ENCODE measurements at places on chromosomes 5 and 9. TPM values are rescaled to one million over a fixed set of nuclear protein-coding genes. Genes with fewer than 3 reads are reported as not detected.

GRCh38 chr5:115992848-115993350, 30.6 kb downstream of the LVRN start:
- H3K27ac ChIP-seq = no peak overlapping the region
- no peaks in the 10 kb centered on the region for H3K4me1 ChIP-seq
- DNase-seq = no peak

DNA sequence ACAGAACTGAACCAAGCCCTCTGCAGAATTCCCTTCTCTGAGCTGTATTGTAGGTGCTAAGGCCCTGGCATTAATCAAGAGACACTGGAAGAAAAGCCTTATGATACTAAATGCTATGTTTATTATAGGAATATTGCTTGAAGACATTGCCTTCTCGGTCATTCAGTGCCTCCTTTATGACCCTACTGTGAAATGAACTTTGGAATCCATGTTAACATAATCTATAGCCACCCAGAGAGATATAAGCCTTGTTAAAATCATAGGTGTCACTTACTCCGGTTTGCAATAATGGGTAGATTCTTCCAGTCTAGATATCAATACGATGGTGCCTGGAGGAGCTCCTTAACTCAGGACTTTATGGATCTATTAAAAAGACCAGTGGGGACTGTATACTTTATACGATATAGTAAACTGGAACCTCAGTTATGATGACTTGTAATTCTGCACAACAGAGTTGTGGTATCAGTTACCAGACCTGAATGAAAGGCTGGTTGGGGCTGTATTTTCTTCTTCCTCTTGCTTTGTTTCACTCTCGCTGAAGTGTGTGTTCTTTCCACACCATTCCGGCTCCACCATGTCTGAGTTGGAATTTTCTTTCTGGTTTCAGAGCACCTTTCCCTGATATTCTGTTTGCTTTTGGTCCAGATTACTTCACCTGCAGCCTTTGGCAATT, 154.5 kb downstream of the DROSHA start:
- DNase-seq = no peak
- H3K36me3 ChIP-seq = no peaks in the 10 kb centered on the region
- H3K27me3 ChIP-seq = peaks cover 2% of the 10 kb centered on the region
- H3K4me1 ChIP-seq = peaks cover 14% of the 10 kb centered on the region
- H3K27ac ChIP-seq = no peak overlapping the region
- no peak overlapping the region for H3K4me3 ChIP-seq

- peaks cover 43% of the 10 kb centered on the region for H3K4me1 ChIP-seq
- H3K27ac ChIP-seq = peak overlapping the region; percentile 38
- H3K36me3 ChIP-seq = peaks cover 27% of the 10 kb centered on the region
- H3K27me3 ChIP-seq = no peaks in the 10 kb centered on the region
- peak overlapping the region; percentile 37 for H3K4me3 ChIP-seq
- no peak for DNase-seq
These were observed 3.2 kb downstream of the RBM18 start for GRCh38 chr9:122261469-122261881.

- no peak overlapping the region for H3K27ac ChIP-seq
- no peak overlapping the region for H3K4me3 ChIP-seq
- peaks cover 6% of the 10 kb centered on the region for H3K36me3 ChIP-seq
These were observed 23.1 kb upstream of the ZNF354B start for GRCh38 chr5:178836628-178837027.

GRCh38 chr5:59746241-59746765, 147.2 kb downstream of the PDE4D start:
- H3K27ac ChIP-seq = no peak overlapping the region
- no peaks in the 10 kb centered on the region for H3K36me3 ChIP-seq
- H3K27me3 ChIP-seq = peaks cover 1% of the 10 kb centered on the region
- DNase-seq = no peak
- H3K4me3 ChIP-seq = no peak overlapping the region

DNA sequence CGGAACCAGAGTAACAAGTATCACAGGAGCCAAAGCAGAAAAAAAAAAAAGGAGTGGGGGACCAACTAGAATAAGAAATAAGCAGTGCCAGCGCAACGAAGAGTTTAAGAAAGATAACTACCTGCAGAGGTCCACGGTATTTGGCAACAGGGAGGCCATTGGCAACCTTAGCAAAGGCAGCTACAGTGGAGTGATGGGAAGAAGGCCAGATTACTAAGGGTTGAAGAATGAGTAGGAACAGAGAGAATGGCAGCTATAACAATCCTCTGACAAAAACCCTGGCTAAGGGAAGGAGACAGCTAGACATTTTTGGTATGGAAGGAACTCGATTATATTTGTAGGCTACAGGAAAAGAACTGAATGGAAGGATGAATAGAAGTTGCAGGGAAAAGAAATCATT, 93.4 kb upstream of the DMAC1 start:
- DNase-seq = no peak
- no peak overlapping the region for H3K27ac ChIP-seq
- H3K4me1 ChIP-seq = peaks cover 5% of the 10 kb centered on the region
- H3K27me3 ChIP-seq = peaks cover 3% of the 10 kb centered on the region
- H3K36me3 ChIP-seq = no peaks in the 10 kb centered on the region

DNA sequence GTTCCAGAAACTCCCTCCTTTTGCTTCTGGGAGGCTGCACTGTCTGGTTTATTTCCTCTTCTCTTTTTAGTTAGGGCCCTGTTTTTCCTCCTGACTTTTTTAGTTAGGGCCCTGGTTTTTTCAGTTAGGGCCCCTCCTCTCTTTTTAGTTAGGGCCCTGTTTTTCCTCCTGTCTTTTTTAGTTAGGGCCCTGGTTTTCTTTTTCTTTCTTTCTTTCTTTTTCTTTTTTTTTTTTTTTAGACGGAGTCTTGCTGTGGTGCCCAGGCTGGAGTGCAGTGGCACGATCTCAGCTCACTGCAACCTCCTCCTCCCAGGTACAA, 15.1 kb downstream of the GSN start:
- peaks cover 53% of the 10 kb centered on the region for H3K4me1 ChIP-seq
- peaks cover 19% of the 10 kb centered on the region for H3K36me3 ChIP-seq
- no peak overlapping the region for H3K27ac ChIP-seq
- no peak for DNase-seq
- H3K27me3 ChIP-seq = peaks cover 19% of the 10 kb centered on the region

GRCh38 chr5:150672237-150672883, 11.3 kb downstream of the MYOZ3 start:
- peak overlapping the region; percentile 61 for H3K27ac ChIP-seq
- H3K4me1 ChIP-seq = peaks cover 23% of the 10 kb centered on the region
- H3K4me3 ChIP-seq = peak overlapping the region; percentile 91

GRCh38 chr5:378301-378891, 56.9 kb downstream of the AHRR start:
- H3K36me3 ChIP-seq = peaks cover 4% of the 10 kb centered on the region
- H3K27me3 ChIP-seq = peaks cover 10% of the 10 kb centered on the region
- H3K4me3 ChIP-seq = no peak overlapping the region
- no peaks in the 10 kb centered on the region for H3K4me1 ChIP-seq
- DNase-seq = peak; percentile 1

GRCh38 chr9:127030814-127031740, 91.4 kb downstream of the ANGPTL2 start:
- H3K4me3 ChIP-seq = no peak overlapping the region
- peaks cover 7% of the 10 kb centered on the region for H3K4me1 ChIP-seq
- H3K27ac ChIP-seq = no peak overlapping the region
- no peaks in the 10 kb centered on the region for H3K27me3 ChIP-seq
- no peaks in the 10 kb centered on the region for H3K36me3 ChIP-seq

PCDHGA2 gene
- 1.6 TPM for total RNA-seq

CER1 gene
- 5.2 TPM for total RNA-seq

SPTAN1 gene
- total RNA-seq = 810 TPM

GPSM1 gene
- 31.7 TPM for total RNA-seq

SLC6A7 gene
- total RNA-seq = not detected
